ENCODE measurements at places on chromosomes 1 and 21.

- DNase-seq: no peak
These were observed 42.4 kb downstream of the DOP1B start for GRCh38 chr21:36199021-36199420.

DNA sequence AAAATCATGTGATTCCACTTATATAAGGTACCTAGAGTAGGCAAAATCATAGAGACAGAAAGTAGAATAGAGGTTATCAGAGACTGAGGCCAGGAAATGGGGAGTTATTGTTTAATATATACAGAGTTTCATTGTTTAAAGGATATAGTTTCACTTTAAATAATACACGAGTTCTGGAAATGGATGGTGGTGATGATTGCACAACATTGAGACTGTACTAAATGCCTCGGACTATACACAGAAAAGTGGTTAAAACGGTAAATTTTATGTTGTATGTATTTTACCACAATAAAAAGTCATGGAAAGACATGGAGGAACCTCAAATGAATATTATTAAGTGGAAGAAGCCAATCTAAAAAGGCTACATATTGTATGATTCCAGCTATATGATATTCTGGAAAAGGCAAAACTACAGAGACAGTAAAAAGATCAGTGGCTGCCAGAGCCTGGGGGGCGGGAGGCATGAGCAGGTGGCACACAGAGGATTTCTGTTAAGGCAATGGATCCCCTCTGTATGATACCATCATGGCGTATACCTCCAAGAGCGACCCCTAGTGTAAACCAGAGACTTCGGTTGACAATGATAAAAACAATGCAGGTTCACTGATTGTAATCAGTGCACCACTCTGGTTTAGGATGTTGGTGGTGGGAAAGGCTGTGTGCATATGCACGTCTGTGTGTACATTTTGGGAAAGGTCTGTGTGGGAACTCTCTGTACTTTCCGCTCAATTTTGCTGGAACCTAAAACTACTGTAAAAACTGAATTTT lies 7.5 kb downstream of the C1orf198 start:
- DNase-seq: no peak

DNA sequence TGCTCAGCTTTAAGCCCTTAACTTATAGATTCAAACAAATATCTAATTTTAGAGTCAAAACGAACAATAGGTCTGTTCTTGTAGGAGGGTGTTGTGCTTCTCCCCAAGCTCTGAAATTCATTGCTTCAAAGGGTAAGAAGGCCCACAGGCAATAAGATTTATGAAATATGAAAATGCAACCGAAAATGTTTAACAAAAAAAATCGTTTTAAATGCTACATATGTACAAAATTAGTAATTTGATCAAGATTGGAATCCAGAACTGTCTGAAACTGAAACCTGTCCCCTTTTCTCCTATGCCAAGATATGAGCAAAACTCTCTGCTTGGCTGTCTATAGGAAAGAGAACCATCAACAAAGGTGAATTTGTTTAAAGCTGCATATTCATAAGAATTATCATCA lies 534.3 kb downstream of the PLPP3 start:
- DNase-seq: no peak

DNA sequence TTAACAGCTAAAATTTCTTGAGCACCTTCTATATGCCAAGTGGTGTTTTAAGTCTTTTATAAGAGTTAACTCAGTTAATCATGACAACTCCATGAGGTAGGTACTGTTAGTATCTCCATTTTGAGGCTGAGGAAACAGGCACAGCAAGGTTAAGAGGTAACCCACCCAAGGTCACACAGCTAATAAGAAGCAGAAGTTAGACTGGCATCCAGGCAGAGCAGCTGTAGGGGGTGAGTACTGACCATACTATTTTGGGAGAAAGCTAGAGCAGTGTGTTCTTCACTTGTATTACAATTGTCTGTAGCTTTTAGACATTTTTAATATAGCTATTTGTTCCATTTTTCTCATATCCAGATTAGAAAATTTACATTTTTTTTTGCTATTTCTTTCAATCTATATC lies 4.8 kb downstream of the ATP6V1G3 start:
- no peak for DNase-seq

DNA sequence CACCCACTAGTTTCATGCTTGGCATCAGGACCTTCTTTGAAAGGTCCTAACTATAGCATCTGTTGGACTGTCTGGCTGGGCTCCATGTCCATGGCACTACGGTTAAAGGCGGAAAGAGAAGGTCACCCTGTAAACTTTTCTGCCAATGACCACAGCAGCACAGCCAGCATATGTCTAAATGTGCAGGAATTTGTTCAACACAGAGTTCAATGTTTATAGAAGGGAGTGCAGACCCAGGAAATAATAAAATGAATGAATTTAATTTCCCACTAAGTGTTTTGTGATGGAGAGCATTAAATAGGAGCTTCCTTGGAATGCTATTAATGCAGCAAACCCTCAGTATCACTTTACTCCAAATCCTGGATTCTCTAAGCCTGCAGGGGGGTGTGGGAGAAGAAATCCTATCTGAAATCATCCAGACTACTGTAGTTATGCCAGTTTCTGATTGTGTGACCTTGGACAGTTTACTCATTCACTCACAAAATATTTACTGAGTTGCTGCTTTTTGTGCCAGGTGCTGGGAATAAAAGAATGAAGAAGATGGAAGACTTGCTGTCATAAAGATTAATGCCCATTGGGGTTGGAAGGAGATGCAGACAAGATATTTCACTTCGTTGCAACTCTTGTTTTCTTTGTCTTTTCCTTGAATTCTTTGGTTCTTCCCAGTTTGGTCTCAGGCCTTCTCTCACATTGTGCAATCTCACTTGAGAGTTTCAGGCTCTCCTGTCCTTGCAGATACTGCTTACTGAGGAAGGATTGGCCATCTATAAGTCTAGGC lies 195.0 kb downstream of the ROR1 start:
- no peak for DNase-seq

- no peak for DNase-seq
These were observed 204.2 kb downstream of the CAMTA1 start for GRCh38 chr1:6989212-6990159.

DNA sequence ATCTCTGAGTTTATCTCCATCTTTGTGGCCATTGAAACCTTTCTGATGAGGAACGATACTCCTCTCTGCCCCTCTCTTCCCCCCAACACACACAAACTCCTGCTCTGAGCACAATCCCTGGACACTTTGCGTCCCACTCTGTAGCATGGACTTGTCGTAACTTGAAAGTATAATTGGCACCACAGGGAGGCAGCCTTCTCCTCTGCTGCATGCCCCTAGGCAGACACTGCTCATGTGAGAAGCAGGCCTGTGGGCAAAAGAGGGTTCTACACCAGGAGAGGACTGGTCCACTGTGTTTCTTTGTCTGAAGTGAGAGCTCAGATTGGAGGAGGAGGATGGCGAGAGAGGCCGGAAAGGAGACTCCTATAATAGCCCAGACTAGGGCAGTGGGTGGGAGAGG lies 3.8 kb upstream of the PARS2 start:
- DNase-seq: no peak

DNA sequence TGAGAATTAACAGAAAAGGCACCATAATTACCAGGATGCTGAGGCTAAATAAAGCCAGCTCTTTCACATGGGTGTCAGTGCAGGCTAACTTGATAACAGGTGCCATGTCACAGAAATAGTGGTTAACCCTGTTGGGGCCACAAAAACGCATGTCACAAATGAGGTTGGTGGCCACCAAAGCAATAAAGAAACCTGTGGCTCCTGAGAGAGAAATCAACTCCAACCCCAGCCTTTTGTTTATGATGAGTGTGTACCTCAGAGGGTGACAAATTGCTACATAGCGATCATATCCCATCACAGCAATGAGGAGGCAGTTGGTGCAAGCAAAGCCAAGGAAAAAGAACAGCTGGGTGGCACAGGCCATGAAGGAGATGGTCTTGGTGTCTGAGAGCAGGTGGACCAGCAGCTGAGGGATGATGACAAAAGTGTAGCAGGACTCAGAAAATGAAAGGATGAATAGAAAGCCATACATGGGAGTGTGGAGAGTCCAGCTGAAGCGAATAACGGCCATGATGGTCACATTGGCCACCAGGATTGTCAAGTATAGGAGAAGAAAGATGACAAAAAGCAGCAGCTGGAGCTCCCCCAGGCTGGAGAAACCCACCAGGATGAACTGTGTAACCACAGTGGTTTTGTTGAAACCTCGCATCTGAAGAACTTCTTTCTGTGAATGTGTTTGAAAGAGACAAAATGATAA lies at the start of gene OR10T2:
Gene OR10T2, minus strand, starts transcription at position 649 of the 697 bp plus-strand sequence. Its CDS starts 0 bp downstream, at position 649.
- DNase-seq: no peak

DNA sequence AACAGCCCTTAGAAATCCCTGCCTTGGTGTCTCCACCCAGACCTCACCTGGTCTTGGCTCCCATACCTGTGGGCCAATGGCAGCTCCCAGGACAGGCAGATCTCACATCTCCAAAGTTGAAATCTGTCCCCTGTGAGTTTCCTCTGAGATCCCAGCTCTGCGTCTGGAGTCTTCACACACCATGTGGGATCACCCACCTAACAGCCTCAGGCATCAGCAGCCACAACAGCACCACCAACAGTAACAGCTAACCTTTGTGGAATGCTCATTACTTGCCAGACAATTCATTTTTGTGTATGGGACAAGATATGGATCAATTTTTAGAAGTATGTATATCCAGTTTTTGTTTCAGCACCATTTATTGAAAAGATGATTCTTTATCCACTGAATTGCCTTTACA lies 523.2 kb downstream of the MATN1 start:
- no peak for DNase-seq
